ENCODE measurements at places on chromosomes 7 and 10.

DNA sequence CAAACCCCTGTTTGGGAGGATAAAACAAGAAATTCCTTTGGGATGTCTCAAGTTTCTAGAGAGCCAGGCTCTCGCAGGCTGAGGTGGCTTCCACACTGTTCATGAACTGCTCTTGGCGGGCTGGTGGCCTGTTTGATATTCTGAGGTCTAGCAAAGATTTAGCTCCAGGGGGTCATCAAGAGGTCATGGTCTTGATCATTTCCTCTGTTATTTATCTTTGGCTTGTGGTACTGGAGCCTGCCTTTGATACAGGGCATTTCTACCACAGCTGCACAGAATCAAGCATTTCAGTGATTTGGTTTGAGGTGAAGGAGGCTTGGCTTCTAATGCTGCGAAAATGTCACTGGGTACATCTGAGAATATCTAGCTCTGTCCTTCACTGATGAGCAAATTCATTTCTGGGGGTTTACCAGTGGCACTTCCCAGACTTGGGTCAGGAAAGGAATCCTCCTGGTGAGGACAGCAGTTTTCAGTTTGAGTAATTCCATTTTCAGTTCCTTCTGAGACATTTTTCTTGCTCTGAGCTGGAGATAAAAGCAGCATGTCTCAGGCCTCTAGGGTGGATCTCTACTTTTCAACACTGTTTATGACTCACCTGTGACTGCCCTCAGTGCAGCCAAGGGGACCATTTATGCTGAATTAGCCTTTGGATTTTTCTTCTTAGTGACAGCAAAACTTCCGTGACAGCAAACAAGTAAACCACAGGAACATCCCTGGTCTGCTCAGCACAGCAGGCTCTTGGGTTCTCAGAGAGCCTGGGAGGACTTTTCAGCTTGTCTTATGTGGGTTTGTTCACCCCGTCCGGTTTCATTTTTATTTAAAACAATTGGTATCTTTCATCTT lies 312.0 kb downstream of the RNLS start:
- DNase-seq: peak; percentile 69

GRCh38 chr10:6052247-6053221 lies 9.6 kb downstream of the IL2RA start:
- peak; percentile 84 for DNase-seq

- no peak for DNase-seq
These were observed 120.5 kb upstream of the IMMP2L start for GRCh38 chr7:111682588-111683340.

GRCh38 chr10:77955136-77955535 lies 28.6 kb upstream of the DLG5 start:
- no peak for DNase-seq

DNA sequence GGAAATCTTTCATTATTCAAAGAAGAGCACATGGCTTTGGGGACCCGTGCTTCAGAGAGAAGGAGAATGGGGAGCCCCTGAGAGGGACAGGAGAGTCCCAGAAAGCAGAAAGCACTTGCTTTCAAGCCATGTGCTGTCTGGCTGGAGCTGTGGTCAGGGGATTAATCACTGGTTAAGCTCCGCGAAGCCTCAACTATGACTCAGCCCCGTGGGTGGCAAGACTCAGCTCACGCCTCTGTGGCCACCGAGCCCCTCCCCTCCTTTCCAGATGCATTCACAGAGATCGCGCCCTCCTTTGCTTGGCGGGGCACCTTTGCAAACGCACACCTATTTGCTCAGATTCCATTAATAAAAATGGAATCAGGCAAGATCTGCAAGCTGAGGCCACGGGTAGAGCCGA lies 202.9 kb upstream of the TCERG1L start:
- no peak for DNase-seq

GRCh38 chr10:122422266-122422989 lies 32.0 kb upstream of the ARMS2 start:
- peak; percentile 53 for DNase-seq

GRCh38 chr10:1208366-1209311 lies 152.5 kb downstream of the WDR37 start:
- no peak for DNase-seq

- DNase-seq: no peak
These were observed 151.3 kb upstream of the ADO start for GRCh38 chr10:62653254-62653653.

DNA sequence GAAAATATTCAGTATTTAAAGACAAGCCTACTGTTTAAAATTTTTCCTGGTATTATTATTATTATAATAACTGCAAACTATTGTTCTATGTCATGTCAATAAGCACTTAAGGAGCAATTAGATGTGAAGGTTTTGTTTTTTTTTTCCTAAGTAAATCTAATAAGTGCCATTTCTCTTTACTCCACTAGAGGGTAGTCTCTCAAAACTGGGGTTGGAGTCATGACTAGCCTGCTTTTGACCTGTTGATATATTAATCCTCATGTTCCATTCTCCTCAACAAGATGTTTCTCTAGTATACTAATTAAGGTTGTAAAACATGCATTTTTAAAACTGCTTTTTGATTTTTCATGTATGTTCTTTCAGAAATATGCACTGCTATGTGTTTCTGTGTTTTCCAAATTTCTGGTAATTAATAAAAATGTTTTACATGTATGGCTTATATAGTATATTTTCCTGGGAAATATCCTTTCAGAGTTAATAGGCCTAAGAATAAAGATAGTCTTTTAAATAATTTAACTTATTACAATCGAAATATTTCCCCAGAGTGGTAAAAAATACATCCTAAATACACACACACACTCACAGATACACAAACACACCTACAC lies 1.0 kb upstream of the LRRN3 start:
- DNase-seq: peak; percentile 20

- DNase-seq: no peak
These were observed 201.0 kb downstream of the CSTF2T start for GRCh38 chr10:51498424-51498823.

All from CD4-positive, alpha-beta T cell treated with Interleukin-15 for 4 hours (primary cell).